ENCODE measurements at places on chromosomes 13 and 19.
A peak's percentile ranks its signal among the peaks of the same experiment; 100 is the strongest.

- peak; percentile 51 for DNase-seq
Observed at GRCh38 chr13:47168066-47168465, 271.2 kb upstream of the HTR2A start.

DNA sequence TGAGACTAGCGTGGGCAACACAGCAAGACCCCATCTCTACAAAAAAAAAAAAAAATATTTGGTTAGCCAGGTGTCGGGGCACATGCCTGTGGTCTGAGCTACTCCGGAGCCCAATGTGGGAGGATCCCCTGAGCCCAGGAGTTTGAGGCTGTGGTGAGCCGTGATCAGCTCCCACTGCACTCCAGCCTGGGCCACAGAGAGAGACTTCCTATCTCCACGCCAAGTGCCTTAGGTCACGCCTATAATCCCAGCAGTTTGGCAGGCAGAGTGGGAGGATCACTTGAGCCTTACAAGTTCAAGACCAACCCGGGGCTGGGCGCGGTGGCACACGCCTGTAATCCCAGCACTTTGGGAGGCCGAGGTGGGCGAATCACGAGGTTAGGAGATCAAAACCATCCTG, 8.7 kb upstream of the ADAT3 start:
- no peak for DNase-seq

DNA sequence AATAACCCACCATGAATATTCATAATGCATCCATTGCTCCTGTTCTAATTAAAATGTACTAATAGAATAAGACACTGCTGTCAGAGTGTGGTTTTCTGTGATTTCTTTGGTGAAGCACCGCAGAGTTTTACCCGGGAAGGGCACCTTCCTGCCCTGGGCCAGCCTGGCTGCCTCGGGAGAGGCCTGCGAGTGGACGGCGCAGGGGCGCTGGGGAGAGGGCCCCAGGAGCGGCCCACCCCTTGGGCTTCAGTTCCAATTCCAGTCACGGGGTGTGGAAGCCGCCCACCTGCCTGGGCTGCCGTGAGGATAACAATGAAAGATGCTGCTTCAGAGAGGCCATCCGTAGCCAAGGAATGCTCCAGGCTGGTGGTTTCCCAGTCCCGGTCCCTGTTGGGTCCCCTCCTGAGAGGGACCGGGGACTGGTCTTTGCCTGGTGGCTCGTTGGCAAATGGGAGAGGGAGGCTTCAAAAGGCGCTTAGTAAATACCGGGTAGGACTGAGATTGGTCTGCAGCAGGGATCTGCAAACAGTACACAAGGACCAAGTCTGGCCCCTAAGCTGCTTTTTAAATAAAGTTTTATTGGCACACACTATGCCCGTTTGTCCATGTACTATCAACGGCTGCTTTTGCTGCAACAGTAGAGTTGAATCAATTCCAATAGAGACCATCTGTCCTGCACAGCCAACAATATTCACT, 18.0 kb downstream of the TCF3 start:
- DNase-seq: no peak

DNA sequence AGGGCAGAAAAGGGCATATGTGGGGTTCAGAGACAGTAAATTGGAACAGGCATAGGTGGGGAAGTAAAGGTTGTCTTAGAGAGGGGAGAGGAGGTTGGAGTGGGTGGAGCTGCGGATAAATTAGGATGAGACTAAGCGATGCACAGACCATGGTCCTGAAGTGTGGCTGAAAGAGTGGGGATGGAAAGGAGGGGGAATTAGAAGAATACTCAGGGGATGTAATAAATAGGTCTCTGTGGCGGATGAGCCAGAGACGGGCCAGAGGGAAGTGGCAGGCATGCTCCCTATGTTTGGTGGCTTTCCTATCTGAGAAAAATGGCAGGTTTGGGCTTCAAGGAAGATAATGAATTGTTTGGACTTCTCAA, 123.4 kb downstream of the OLFM4 start:
- DNase-seq: no peak

DNA sequence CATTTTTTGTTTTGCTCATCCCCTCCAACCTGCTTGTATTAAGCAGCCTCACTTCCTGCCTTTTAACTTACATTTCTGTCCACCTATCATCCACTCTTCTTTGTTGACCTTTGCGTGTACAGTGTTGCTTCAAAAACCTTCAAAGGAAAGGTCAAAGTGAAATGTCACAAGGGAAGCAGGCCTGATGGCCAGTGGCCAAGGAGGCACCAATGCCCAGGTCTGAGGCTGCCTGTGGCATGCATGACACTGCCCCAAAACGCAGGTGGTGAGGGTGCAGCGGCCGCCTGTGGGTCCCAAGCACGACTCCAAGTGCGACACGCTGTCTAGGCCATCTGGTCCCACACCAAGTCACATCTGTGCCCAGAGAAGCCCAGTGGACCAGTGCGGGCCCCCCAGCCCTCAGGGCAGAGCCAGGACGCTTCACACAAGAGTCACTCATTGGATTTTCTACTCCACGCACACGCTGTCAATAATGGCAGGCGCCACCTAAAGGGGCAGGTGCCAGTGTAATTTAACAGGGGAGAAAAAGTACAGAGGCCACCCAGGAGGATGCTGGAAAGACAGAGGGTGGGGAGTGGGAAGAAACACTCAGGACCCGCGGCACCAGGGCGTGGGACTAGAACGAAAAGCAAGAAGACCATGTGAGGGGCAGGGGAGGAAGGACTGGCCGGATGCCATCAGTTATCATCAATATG, 23.5 kb downstream of the SLC7A1 start:
- DNase-seq: peak; percentile 58

- no peak for DNase-seq
Observed at GRCh38 chr19:45940515-45940805, 25.9 kb upstream of the NANOS2 start.

DNA sequence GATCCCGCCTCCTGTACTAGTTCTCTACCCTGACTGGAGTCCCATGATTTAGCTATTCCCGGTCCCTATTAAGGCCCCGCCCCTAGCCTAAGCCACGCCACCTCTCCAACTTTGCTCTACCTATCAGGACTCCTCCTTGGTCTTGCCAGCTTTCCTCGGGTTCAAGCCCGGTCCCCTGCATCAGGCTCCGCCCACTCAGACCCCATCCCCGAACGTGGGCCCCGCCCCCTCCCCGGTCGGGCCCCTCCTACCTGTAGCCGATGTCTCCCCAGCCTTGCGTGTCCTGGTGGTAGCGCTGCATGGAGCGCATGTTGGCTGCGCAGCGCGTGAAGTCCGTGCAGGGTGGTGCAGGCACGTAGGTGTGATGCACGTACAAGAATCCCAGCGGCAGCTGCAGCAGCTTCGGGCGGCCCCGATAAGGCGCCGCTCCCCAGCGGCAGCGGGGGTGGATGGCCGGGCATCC, 7.3 kb upstream of the RASAL3 start:
- no peak for DNase-seq

GRCh38 chr13:71290963-71291841, 575.8 kb downstream of the DACH1 start:
- DNase-seq: peak; percentile 86

DNA sequence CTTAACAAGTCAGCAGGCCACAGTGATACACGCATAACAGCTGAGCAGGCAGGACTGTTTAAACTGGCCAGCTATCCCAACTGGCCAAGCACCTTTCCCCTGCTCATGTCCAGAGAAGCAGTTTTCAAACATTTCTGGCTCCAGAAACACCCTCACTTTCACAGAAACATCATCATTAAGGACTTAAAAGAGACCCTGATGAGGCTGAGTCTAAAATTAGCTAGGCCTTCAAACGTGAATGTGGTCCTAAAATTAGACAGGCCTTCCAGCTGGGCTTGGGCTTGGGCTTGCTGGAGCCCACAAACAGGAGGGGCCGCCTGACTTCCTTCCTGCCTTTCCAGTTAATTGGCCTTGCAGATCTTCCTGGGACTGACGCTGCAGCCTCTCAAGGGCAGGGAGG, 334.2 kb downstream of the DNAJC15 start:
- no peak for DNase-seq

DNA sequence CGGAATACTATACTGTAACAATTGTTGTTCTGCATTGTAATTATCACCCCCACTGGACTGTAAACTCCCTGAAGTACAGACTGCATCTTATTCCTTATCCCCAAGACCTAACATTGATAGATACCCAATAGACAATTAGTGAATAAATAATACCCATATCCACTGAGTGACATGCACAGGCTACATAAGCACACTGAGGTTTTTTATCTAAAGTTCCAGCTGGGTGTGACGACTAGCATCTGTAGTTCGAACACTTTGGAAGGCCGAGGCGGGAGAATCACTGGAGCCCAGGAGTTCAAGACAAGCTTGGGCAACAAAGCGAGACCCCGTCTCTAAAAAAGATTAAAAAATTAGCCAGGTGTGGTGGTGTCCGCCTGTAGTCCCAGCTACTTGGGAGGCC, 2.5 kb downstream of the KPNA3 start:
- DNase-seq: no peak

- DNase-seq: no peak
Observed at GRCh38 chr19:28990522-28990921, 222.4 kb downstream of the UQCRFS1 start.

DNA sequence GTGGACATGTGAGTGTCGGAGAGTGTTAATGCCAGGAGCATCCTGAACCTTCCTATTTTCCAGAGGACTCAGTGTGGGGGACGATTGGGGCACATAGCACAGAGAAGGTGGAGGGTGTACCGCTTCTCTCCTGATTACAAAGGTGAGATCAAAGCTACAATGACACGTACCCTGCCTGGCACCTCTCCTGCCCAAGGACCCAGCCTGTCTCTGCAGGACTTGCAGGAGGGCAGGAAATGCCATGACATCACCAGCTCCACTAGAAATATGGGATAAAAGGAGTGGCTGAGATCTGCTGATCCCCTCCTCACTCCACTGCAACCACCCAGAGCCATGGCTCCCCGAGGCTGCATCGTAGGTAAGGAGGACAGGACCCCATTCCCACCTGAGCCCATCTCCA, at the start of gene IGFL1:
Gene IGFL1, plus strand, starts transcription at position 301 of the 400 bp plus-strand sequence. Its CDS starts 33 bp downstream, at position 334.
- DNase-seq: peak; percentile 17

GRCh38 chr13:40540328-40541044, 126.0 kb downstream of the FOXO1 start:
- peak; percentile 63 for DNase-seq

DNA sequence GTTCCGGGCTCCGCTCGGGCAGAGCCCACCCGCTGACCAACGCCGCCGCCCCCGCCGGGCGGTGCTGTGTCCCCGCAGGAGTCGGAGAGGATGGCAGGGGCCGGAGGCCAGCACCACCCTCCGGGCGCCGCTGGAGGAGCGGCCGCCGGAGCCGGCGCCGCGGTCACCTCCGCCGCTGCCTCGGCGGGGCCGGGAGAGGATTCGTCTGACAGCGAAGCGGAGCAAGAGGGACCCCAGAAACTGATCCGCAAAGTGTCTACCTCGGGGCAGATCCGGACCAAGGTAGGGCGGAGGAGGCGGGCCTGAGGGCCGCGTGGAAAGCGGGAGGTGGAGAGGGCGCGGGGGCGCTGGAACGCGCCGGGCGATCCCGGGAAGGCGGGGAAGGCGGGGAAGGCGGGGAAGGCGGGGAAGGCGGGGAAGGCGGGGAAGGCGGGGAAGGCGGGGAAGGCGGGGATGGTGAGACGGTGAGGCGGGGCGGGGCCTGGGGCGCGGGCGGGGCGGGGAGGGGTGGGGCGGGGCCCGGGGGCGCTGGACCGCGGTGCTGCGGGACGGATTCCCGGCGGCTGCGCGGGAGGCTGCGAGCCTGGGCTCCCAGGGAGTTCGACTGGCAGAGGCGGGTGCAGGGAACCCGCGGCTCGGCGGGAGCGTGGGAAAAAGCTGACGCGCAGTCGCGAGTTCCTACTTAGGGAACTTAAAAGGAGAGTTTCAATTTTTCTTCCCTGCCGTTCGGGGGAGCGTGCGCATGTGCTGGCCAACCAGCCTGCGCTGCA, 421 bp downstream of the DGKH start:
- peak; percentile 83 for DNase-seq

GRCh38 chr13:38950987-38951386, 39.6 kb downstream of the STOML3 start:
- DNase-seq: no peak

DNA sequence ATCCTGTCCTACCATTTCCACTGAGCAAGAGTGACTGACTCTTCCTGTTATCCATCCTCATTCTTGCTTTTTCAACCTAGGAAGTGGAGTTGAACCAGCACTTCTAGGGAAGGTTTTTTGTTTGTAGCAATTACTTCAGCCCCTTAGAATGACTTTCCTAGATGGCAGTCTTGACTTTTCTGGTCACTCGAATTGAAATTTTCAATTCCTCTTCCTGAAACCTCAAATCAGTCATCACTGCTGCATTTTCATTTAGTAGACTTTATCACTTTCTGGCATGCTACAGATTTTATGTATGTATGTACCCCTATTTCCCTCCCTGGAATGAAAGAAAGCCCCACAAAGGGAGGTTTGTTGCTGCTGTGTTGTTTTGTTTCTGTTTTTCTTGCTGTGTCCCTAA, 915.9 kb downstream of the PCDH17 start:
- no peak for DNase-seq

- peak; percentile 20 for DNase-seq
Observed at GRCh38 chr19:30696514-30696913, 324.3 kb downstream of the ZNF536 start.

GRCh38 chr13:46804391-46804815, 7.4 kb upstream of the ESD start:
- no peak for DNase-seq

DNA sequence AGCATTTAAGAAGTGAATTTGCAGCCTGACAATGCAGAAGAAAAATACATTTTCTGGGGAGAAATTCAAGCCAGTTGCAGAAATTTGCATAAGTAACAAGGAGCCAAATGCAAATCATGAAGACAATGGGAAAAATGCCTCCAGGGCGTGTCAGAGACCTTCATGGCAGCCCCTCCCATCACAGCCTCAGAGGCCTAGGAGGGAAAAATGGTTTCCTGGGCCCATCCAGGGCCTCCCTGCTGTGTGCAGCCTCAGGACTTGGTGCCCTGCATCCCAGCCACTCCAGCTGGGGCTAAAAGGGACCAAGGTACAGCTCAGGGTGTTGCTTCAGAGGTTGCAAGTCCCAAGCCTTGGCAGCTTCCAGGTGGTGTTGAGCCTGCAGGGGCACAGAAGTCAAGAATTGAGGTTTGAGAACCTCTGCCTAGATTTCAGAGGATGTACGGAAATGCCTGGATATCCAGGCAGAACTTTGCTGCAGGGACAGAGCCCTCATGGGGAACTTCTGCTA, 16.7 kb upstream of the ITM2B start:
- DNase-seq: no peak

- DNase-seq: no peak
Observed at GRCh38 chr19:18489627-18490184, 32.2 kb downstream of the ELL start.

DNA sequence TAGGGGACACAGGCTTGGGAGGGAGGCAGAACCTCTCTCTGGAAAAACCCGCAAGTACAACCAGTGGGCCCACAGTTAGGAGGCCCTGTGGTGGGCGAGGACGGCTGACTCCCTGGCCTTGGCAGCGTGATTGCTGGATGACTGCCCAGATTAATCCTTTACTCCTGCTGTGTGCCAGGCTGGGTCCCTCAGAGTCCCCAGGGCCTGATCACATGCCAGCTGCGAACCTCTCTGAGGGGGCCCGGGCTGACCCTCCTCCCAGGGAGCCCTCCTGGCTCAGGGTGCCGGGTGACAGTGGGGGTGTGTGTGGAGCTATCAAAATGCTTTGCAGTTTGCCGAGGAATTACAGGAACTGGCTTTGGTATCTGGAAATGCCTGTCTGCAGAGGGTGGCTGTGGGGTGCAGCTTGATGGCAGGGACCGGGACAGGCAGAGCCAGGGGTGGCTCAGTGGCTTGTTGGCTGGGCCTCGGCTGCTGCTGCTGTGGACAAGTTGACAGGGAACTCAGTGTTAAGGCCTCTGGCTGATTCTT, 48.9 kb downstream of the DNM2 start:
- DNase-seq: no peak

GRCh38 chr13:87827479-87827878, 156.3 kb downstream of the SLITRK5 start:
- DNase-seq: no peak

All from DMS53 (cell line).